CD4-positive, alpha-beta T cell treated with Interleukin-21 for 1 hour (primary cell): ENCODE measurements at places on chromosomes 13 and 19.

GRCh38 chr19:35144259-35144599, 1.2 kb downstream of the FXYD7 start:
- DNase-seq: no peak

GRCh38 chr13:112441779-112442310, 65.7 kb downstream of the SPACA7 start:
- no peak for DNase-seq

GRCh38 chr13:36806102-36806501, 12.9 kb upstream of the RFXAP start:
- DNase-seq: no peak

- no peak for DNase-seq
Measured at GRCh38 chr13:50396001-50396400, 380.8 kb downstream of the KCNRG start.

DNA sequence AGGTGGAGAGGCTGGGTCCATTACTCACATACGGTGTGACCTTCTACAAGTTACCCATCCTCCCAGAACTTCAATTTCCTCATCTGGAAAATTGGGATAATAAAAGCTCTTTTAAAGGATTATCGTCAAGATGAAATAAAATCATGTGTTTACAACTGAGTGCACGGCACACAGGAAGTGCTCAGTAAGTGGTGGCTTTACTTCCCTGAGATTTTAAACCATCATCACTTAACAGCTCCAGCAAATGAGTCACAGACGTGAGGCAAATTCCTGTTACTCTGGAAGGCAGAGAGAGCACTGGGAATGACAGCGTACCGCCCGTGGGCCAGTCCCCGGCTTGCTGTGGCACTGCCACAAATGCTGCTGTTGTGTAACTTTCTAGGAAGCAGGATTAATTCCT, 64.1 kb downstream of the MRPL57 start:
- no peak for DNase-seq

DNA sequence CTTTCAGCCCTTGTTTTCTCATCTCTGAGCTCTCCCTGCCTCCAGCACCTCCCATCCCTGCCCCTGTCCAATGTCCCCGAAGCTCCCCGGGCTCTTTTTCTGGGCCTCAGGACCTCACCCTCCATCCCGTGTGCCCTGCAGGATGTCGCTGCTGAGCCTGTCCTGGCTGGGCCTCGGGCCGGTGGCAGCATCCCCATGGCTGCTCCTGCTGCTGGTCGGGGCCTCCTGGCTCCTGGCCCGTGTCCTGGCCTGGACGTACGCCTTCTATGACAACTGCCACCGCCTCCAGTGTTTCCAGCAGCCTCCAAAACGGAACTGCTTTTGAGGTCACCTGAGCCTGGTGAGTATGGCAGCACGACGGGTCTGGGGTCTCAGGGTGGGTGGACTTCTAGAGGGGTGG, 51.1 kb upstream of the CYP4F8 start:
- DNase-seq: no peak

DNA sequence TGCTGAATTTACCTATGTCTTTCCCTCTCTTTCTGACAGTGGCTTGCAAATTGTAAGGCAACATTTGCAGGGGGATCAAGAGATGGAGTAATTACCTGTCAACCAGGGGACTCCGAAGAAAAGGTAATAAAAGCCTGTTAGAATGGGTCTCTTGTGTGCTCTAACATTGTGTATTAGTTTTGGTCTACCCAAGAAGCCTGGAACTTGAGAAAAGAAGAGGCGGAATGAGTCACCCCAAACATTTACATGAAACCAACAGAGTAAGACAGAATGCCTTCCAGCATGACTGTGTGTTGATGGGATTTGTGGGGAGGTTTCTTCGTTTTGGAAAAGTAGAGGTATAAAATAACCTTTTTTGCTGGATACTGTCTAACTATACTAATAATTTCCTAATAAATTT, 36.7 kb downstream of the ZAR1L start:
- DNase-seq: no peak

- no peak for DNase-seq
Measured at GRCh38 chr19:44666852-44667556, 4.3 kb upstream of the CEACAM19 start.

- no peak for DNase-seq
Measured at GRCh38 chr13:45109102-45109720, 11.1 kb upstream of the GTF2F2 start.

- DNase-seq: no peak
Measured at GRCh38 chr19:17686023-17686521, 2.1 kb downstream of the UNC13A start.

DNA sequence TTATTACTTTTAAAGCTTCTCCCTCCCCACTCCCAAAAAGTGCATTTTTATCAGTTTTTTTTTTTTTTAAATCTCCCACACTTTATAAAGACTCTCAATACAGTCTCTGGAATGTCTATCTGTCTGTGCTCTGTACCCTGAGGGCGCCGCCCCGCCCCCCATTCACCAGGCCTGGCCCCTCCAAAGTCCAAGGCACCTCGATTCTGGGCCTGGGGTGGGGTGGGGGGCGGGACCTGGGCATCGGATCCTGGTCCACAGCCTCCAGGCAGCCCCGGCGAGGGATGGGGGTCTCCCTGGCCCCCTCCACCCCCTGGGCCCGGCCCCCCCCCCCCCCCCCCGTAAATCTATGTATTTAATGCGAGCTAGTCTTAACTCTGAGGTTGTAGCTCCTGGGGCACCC, 23.3 kb downstream of the ZBTB7A start:
- DNase-seq: no peak

DNA sequence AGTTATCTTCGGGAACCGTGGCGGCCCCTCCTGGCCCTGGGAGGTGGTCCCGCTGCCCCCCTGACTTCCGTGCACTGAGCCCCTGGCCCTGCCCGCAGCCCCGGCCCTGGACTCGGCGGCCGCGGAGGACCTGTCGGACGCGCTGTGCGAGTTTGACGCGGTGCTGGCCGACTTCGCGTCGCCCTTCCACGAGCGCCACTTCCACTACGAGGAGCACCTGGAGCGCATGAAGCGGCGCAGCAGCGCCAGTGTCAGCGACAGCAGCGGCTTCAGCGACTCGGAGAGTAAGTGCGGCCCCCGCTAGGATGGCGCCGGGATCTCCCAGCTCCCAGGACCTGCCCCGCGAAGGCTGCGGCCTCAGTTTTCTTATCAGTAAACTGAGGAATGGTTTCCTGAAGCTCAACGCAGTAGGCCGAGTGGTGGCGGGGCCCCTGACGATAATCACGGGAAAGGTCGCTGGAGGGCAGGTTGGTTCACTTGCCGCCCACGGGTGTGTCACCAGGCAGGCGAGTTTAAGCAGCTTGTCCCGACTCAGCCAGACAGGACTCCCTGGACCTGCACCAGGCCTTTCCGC, 924 bp downstream of the RGCC start:
- DNase-seq: peak; percentile 55

- no peak for DNase-seq
Measured at GRCh38 chr19:45761714-45762113, 7.3 kb downstream of the SIX5 start.

- no peak for DNase-seq
Measured at GRCh38 chr19:3171894-3172672, 6.5 kb upstream of the S1PR4 start.

GRCh38 chr13:73107481-73107880, 48.7 kb downstream of the KLF5 start:
- no peak for DNase-seq

- DNase-seq: no peak
Measured at GRCh38 chr13:36986462-36987240, 12.5 kb downstream of the ALG5 start.

DNA sequence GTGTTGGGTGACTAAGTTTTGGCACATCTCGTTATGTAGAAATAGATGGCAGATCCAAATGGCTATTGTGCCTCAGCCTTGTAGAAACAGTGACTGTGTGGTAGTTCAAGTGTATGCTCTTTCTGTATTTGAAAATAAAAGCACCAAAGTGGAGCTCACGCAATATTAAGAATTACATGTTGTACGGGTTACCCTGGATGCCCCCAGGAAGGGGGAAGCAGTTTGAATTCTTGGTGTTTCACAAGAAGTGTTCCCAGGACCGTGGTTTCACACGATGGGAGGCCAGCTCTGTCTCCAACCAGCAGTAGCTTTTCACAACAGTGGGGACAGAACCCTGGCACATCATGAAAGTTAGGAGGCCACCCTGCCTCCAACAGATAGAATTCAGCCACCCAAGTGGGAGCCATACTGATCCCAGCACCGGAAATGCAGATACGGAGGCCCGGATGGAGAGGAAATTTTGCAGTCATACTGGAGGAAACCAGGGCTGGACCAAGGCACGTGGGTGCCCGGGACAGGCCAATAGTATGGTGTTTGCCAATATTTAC, 8.9 kb downstream of the FLT1 start:
- no peak for DNase-seq

- no peak for DNase-seq
Measured at GRCh38 chr13:69168436-69168835, 939.2 kb upstream of the ATXN8OS start.

GRCh38 chr19:41929536-41930071, 1.4 kb upstream of the ERFL start:
- DNase-seq: no peak

DNA sequence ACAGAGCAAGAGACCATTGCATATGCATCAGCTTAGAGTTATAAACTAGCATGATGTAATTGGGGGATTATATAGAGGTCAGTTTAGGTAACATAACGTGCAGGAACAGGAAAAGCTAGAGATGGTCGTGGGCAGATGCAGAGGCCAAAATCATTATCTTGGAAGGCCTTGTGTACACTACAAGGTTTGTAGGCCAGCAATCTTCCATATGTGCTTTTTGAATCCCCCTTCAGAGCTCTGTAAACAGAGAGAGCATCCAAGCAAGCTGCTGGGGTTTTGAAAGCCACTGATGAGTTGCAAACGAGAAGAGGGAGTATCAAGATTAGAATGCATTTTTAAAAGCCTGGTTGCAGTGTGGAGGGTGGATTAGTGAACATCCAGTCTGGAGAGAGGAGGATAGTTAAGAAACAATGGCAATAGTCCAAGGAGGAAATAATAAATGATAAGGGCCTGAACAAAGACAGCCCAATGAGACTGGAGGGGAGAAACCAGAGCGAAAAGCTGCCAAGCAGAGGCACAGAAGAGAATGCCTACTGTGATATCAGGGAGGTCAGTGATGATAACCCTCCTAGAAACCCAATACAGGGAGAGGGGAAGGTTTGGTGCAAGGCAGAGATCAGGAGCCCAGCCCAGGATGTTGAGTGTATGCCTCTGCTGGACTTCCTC, 109.6 kb downstream of the ZAR1L start:
- no peak for DNase-seq

DNA sequence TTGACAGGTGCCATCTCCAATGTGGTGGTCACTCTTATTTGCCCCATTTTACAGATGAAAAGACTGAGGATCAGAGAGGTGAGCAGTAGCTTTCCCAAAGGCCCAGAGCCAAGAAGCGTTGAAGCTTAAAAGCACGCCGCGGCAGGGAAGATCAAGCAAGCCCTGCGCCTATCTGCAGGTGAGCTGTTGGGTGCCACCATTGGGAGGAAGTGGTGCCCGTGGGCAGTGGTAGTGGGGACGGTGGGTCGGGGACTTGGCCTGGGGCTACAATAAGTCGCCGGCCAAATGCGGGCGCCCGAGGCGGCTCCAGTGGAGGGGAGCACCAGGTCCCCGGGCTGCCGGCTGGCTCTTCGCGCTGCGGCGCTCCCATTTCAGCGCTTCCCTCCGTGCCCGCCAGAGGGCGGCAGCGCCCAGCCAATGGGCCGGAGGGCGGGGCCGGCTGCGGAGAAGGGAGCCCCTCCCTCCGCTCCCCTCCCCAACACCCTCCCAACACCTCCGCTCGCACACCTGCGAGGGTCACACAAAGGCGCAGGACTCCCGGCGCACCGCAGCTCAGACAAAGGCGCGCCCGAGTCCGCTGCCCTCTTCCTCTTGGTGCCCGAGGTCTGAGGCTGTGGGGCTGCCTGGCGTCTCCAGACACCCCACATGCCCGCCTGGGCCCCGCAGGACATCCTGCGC, 744 bp upstream of the POU2F2 start:
- DNase-seq: peak; percentile 89

DNA sequence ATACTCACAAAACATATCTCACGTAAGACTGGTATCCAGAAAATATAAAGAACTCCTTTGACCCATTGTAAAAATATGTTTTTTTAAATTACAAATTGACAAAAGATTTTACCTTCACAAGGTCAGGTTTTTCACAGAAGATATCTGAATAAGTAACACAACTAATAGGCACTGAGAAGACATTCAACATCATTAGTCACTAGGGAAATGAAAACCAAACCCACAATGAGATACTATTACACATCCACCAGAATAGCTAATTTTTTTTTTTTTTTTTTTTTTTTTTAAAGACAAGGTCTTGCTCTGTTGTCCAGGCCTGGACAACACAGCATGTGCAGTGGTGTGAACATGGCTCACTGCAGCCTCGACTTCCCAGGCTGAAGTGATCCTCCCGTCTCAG, 157.5 kb downstream of the MIPEP start:
- no peak for DNase-seq

- no peak for DNase-seq
Measured at GRCh38 chr13:101944521-101944920, 457.3 kb downstream of the FGF14 start.

- DNase-seq: no peak
Measured at GRCh38 chr19:2807379-2808128, 12.1 kb upstream of the ZNF554 start.

DNA sequence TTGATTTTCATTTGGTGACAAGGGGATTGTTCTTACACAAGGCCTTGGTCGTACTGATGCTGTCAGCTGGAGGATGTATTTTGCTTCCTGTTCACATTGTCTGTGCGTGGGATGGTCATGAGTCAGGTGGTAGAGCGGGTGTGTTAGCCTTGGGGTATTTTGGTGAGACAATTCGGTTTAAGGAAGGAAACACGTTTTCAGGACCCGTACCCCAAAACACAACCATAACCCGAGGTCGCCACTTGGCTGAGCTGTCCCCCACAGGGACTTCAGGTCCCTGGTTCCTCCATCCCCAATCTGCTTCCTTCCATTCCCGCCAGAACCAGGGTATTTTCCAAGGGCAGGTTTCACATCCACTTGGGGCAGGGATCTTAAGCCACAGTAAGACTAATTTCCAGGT, 15.0 kb downstream of the MYO9B start:
- DNase-seq: peak; percentile 13

- DNase-seq: no peak
Measured at GRCh38 chr19:38642176-38642575, 5.3 kb upstream of the ACTN4 start.
